ENCODE measurements at places on chromosomes 11 and 22. TPM values are rescaled to one million over a fixed set of nuclear protein-coding genes. Genes with fewer than 3 reads are reported as not detected.
A peak's percentile ranks its signal among the peaks of the same experiment; 100 is the strongest.

GRCh38 chr11:121291896-121292494 lies 576 bp upstream of the SC5D start:
- no peak for DNase-seq

GRCh38 chr11:85355921-85356320 lies 271.2 kb downstream of the DLG2 start:
- no peak for DNase-seq

DNA sequence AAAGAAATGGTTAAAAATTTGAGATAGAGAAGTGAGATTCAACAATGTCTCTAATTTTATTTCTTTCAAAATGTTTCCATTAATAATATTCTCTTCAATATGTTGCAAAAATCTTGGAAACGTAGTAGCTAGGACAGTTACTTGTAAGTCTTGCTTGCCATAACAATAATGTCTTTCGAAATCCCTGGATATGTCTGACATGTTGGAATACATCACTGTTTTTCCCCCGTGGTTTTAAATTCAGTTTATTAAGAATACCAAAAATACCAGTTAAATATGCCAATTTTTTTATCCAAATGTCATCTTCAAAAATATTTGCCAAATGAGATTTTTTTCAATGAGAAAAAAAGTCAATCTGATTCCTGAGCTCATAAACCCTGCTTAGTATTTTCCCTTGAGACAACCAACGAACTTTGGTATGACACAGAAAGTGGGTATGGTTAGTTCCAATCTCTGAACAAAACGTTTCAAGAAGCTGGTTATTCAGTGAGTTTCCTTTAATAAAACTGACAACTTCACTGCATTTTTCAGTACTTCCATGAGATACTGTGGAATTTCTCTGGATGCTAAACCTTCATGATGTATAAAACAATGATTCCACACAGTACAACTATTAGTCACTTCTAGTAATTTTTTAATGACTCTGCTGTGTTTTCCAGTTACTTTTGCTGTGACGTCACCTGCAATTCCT lies 36.7 kb upstream of the AMPD3 start:
- DNase-seq, result no peak

DNA sequence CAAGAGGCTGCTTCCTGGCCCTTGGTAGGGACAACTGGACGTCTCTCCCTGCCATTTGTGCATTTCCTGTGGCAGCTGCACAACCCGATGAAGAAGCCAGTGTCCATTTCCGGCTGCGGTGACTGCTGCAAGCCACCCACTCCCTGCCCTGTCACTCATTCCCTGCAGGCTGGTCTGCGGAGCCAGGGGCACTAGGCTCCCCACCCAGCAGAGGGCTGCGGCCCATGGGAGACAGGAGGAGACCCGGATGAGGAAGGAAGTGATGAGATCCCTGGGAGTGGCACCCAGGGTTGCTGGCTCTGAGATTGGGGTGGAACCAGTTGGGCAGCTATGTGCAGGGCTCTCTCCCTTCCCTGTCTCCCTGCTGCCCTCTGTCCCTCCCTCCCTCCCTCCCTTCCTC lies 10.0 kb upstream of the MYRF start:
- no peak for DNase-seq

GRCh38 chr22:22342697-22343580 lies 98.4 kb downstream of the VPREB1 start:
- DNase-seq, result peak; percentile 63

- no peak for DNase-seq
Measured at GRCh38 chr22:27867085-27867952, 51.7 kb downstream of the PITPNB start.

- no peak for DNase-seq
Measured at GRCh38 chr11:2529636-2530035, 84.8 kb downstream of the KCNQ1 start.

DNA sequence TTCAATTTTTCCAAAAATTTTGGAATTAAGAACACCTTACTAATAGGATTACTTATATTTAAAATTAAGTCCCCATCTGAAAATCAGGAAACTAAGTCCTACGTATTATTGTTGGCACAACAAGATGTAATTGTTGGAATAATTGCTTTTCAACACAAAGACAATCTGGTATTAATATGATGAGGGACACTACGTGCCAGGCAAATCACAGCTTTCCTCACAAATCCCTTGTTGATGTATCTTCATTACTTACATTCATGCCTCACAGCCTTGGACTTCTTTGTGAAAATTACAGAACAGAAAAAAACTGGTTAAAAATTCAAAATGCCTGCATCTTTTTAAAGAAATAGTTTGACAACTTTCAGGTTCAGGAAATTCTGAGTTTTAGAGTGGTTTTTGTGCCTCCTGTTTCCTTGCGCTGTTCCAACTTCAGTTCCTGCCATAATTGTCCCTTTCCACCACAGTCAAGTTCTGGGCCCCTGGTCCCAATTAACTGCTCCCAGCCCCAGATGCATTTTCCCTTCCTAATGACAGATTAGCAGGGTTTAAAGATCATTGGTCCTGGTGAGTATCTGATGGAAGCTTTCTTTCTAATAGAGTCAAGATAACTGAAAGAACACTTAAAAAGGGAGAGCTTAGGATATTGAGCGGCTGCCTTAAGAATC lies 23.3 kb upstream of the CCDC34 start:
- no peak for DNase-seq

SYCE3 gene
- not detected for total RNA-seq

CD82 gene
- total RNA-seq, result 594 TPM

CCDC83 gene
- not detected for total RNA-seq

LIF gene
- 226 TPM for total RNA-seq

OR2AG1 gene
- not detected for total RNA-seq

KCNQ1OT1 gene
- 0.20 TPM for total RNA-seq

SPDYC gene
- not detected for total RNA-seq

Data from activated T-cell treated with anti-CD3 and anti-CD28 coated beads, Interleukin-2, amount 50 U/mL, for 4 hours (primary cell).